Diencephalon (tissue), 1 donor: ENCODE measurements at places on chromosomes 2 and 18. TPM values are rescaled to one million over a fixed set of nuclear protein-coding genes. Genes with fewer than 3 reads are reported as not detected.

The IL1RL2 gene
- 1.6 TPM for total RNA-seq

The RFX8 gene
- total RNA-seq: 1.2 TPM

The MBD2 gene
- total RNA-seq: 28.1 TPM

The AQP12A gene
- not detected for total RNA-seq

The APCDD1 gene
- total RNA-seq: 26.8 TPM

The AMER3 gene
- 33.7 TPM for total RNA-seq

The SCN9A gene
- total RNA-seq: 114 TPM

The GRB14 gene
- total RNA-seq: 12.5 TPM

The PARD6G gene
- 7.6 TPM for total RNA-seq

The IL36G gene
- not detected for total RNA-seq

The ZNF407 gene
- total RNA-seq: 27.2 TPM

The RIT2 gene
- 59.3 TPM for total RNA-seq

The ATP6V1B1 gene
- total RNA-seq: not detected

The NR4A2 gene
- total RNA-seq: 2.5 TPM

The CPLX4 gene
- not detected for total RNA-seq

The CCDC195 gene
- total RNA-seq: not detected

The DSC3 gene
- 0.23 TPM for total RNA-seq

The SATB2 gene
- total RNA-seq: 20.8 TPM

The SS18 gene
- 61.1 TPM for total RNA-seq

The PKDCC gene
- total RNA-seq: 13.4 TPM

The RNU2-63P gene
- not detected for total RNA-seq

The ADI1 gene
- 11.5 TPM for total RNA-seq

The DSC2 gene
- total RNA-seq: 4.2 TPM

The MAP4K3 gene
- total RNA-seq: 93.0 TPM

The KCNF1 gene
- total RNA-seq: 19.6 TPM

The VIT gene
- total RNA-seq: 0.23 TPM

The SLC4A5 gene
- total RNA-seq: 3.2 TPM

The NETO1 gene
- total RNA-seq: 50.7 TPM

The REG3A gene
- total RNA-seq: not detected

The TMEFF2 gene
- total RNA-seq: 55.4 TPM

The TNFAIP6 gene
- total RNA-seq: 1.2 TPM

The ALPI gene
- not detected for total RNA-seq

The RAB3GAP1 gene
- total RNA-seq: 80.0 TPM

The PLEKHH2 gene
- 7.6 TPM for total RNA-seq

The LTBP1 gene
- 19.8 TPM for total RNA-seq

The LIMS4 gene
- not detected for total RNA-seq

The CNTNAP5 gene
- total RNA-seq: 66.2 TPM

The FBXO36 gene
- total RNA-seq: 12.7 TPM

The CROCC2 gene
- 1.4 TPM for total RNA-seq

The UGGT1 gene
- total RNA-seq: 46.8 TPM

The FOXI3 gene
- total RNA-seq: not detected

The GLB1L gene
- total RNA-seq: 10.1 TPM

The ERLEC1 gene
- total RNA-seq: 64.4 TPM

The HOXD13 gene
- not detected for total RNA-seq

The CYP27C1 gene
- total RNA-seq: 0.69 TPM

The KLHL30 gene
- not detected for total RNA-seq

The UGT1A3 gene
- total RNA-seq: not detected

The ABCB11 gene
- 1.2 TPM for total RNA-seq

The LRP1B gene
- total RNA-seq: 78.0 TPM

The UGT1A10 gene
- total RNA-seq: not detected

The C2orf76 gene
- total RNA-seq: 14.5 TPM
